ENCODE measurements at places on chromosomes 4 and X.

- DNase-seq: no peak
These were observed 483.2 kb downstream of the SMARCA1 start for GRCh38 chrX:129040124-129040523.

GRCh38 chrX:129939986-129940385 is 34.0 kb downstream of the UTP14A start:
- no peak for DNase-seq

- DNase-seq: peak; percentile 36
These were observed 729 bp upstream of the IRF2 start for GRCh38 chr4:184475096-184475461.

DNA sequence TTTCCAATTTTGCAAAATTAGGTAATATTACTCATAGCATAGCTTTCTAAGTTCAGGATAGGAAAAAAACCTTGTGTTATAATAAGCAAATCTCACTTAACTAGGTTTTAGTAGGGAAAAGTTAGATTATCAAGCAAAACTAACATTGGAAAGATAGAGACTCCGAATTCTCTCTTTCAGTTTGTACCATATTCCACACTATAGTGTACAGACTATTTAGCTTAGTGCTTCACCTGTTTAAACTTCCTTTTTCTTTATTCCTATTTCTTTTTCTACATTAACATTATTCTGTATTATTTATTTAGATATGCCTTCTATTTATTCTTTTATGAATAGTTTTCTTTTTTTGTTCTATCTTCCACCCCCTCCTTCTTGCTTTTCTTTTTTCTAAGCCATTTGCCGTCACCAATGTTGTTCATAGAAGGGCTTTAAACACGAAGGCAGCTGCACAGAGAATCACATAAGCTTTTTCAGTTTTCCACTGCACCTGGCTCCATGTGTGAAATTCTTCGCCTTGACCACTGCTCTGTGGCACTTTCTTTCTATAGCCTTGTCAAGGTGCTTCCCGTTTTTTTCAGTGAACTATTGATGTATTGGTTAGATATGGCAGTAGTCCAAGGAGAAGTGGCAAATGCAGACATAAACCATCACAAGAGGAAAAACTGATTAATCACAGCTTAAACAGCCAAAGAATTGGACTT is 8.5 kb downstream of the PCDH10 start:
- no peak for DNase-seq

DNA sequence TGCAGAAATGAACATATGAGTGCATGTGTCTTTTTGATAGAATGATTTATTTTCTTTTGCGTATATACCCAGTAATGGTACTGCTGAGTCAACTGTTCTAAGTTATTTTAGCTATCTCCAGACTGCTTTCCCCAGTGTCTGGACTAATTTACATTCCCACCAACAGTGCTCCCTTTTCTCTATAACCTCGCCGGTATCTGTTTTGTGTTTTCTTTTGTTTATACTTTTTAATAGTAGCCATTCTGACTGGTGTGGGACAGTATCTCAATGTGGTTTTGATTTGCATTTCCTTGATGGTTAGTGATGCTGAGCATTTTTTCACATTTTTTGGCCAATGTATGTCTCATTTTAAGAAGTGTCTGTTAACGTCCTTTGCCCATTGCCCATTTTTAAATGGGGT is 218.6 kb upstream of the KCNIP4 start:
- DNase-seq: no peak

DNA sequence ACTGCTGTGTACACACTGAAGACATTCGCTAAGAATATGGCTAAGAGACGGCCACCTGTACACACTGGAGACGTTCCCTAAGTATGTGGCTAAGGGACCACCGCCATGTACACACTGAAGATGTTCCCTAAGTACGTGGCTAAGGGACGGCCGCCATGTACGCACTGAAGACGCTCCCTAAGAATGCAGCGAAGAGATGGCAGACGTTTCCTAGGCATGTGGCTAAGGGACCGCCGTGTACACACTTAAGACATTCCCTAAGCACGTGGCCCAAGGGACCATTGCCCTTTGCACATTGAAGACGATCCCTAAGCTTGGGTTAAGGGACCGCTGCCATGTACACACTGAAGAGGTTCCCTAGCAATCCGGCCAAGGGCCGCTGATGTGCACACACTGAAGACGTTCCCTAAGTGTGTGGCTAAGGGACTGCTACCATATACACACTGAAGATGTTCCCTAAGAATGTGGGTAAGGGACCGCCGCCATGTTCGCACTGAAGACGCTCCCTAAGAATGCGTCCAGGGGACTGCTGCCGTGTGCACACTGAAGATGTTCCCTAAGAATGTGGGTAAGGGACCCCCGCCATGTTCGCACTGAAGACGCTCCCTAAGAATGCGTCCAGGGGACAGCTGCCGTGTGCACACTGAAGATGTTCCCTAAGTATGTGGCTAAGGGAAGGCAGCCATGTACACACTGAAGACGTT is 36.7 kb downstream of the DHRSX start:
- no peak for DNase-seq
